ENCODE measurements at places on chromosomes 4 and X.

DNA sequence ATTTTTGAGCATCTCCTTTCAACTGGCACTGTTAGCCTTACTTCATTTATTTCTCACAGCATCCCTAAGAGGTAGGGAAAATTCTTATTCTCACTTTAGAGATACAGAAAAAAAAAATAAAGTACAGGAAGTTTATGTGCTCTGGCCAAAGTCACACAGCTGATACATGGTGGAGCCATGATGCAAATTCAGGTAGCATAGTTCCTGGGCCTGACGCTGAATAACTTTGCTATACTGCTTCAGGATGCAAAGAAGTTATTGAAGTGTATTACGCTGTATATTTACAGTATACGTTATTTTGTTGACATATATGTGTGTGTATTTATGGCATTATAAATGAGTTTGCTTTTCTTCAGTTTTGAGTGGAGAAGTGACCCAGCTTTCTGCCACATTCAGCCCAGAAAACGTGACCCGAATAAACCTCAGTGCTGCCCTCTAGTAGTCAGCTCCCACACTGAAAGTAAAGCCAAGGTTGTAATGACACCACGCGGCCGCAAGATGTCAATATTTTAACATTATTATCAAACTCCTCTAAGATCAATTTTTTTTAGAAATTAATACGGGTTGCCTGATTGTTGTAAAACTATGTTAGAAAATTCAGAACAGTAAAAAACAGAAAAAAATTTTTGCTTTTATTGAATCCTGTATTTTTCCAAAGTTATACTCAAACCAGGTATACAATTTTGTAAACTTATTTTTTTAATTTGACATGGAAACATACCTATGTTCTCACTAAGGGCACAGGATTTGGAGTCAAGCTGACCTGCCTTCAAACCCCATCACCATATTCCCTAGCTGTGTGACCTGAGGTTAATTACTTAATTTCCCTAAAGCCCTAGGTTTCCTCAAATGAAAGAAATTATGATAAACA, 3.8 kb upstream of the GUCY2F start:
- DNase-seq: peak; percentile 64

DNA sequence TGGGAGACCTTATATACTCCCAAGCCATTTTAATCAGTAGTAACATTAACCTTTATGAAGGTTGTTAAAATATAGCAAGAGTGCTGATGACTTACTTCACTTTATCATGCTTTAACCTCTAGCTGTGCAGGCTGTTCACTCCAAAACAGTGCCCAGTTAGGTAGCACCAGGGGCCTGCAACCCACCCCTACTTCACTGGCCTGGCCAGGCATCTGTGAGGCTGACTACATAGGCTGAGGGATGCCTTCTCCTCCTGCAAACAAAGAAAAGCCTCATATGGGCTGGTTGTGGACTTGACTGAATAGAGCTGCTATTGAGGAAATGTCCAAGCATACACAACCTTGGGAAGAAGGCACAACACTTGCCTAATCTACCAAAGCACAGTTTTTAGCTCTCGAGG, 172.8 kb downstream of the SHROOM3 start:
- DNase-seq: no peak

GRCh38 chr4:69583543-69583942, 55.9 kb downstream of the UGT2A2 start:
- no peak for DNase-seq

- DNase-seq: no peak
These were observed 41.1 kb downstream of the AMMECR1 start for GRCh38 chrX:110276778-110277177.
